ENCODE measurements at places on chromosomes 16 and 17.

DNA sequence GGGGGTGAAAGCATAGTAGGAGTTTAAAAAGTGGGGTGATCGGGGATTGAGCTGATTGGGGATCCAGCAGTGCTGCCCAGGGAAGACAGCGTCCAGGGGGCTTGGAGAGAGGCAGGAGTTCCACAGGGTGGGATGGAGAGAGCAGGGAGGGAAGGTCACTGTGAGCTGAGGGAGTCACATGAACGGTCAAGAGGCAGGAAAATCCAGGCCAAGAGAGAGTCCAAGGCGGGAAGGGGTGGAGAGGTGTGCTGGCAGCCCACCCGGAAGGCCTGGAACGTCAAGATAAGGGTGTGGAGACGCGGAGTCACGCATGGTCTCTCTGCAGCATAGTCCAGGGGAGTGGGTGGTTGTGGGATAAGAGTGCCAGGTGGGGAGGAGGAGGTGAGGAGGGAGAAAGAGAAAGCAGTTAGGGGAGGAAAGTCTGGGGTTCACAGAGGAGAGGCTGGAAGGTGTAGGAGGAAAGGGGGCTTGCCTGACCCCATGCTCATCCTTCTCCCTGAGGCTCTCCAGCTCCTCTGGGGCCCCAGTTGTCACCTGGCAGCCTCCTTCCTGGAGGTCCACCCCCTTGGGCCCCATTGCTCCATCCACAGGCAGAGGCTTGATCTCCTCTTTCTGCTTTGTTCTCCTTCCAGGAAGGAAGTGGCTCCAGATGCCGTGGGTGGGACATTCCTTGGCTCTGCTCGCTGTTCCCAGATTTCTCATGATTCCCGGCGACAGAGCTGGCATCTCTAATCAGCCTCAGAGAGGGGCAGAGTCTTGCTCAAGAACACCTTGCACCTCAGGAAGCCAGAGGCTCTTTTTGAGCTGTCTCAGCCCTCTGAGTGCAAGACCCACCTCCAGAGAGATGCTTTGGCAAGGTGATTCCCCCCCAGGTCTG is 28.7 kb downstream of the CCR7 start:
- H3K4me1 ChIP-seq = peaks cover 12% of the 10 kb centered on the region
- no peak overlapping the region for H3K27ac ChIP-seq
- DNase-seq = no peak
- H3K4me3 ChIP-seq = no peak overlapping the region
- H3K27me3 ChIP-seq = no peaks in the 10 kb centered on the region
- no peaks in the 10 kb centered on the region for H3K36me3 ChIP-seq

DNA sequence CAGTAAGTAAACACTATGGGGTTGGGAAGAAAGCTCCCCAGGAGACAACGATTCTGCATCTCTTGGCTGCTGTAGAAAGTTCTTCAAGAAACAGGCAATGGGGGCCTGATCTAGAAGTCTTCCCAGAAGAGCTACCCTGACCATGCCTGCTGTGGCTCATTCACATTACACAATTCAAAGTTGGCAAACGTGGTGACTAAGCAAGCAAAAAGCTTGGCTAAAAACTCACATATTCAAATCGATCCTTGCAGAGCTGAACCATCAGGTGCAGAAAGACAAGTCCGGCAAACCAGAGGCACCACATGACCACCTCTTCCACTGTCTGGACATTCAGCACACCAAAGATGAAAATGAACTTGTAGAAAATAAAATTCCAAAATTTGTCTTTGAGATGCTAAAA is 16.1 kb downstream of the AMFR start:
- no peak overlapping the region for H3K27ac ChIP-seq
- H3K36me3 ChIP-seq = peaks cover 3% of the 10 kb centered on the region
- H3K27me3 ChIP-seq = no peaks in the 10 kb centered on the region
- no peak for DNase-seq

- no peak overlapping the region for H3K4me3 ChIP-seq
- no peak for DNase-seq
- H3K36me3 ChIP-seq = peaks cover 33% of the 10 kb centered on the region
- H3K4me1 ChIP-seq = no peaks in the 10 kb centered on the region
- no peaks in the 10 kb centered on the region for H3K27me3 ChIP-seq
Measured at GRCh38 chr16:74627506-74628220, 20.7 kb upstream of the GLG1 start.

DNA sequence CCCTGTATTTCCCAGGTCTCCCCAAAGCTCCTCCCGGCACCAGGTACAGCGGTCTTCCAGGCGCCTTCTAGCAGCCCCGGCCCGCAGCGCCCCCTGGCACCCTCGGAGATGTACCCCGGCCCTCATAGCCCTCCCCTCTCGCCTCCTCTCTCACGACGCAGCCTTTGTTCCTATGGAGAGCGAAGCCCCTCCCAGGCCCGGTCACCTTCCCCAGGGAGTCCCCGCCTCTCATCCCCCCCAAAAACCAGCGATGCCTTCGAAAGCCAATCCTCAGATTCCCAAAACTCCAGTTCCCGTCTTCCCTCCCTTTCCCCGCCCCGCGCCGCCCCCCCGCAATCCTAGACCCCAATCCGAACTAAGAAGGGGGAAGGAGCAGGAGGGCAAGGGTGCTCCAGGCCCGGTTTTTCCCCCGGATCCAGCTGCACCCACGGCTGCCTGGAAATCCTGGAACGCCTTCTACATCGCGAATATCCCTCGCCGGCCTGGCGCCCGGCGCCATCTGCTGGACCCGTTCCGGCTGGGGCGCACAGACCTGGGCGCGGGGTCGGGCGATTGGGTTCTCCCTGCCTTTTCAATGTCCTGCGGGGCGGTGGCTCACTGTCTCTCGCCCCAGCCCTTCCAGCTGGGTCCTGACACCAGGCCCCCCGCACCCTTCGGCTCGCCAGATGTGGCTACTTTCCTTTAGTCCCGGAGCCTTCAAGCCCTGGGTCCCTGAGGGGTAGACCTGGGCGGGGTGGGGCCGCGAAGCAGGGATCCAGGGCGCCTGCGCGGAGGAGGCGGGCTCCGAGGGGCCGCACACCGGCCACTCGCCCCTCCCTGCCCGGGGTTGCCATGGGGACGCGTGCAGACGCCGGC is at the start of gene DNAH2:
Gene DNAH2 (plus strand): TSS at position 844 of the 855 bp plus-strand sequence. CDS start 1,991 bp downstream, outside the sequence.
- H3K27ac ChIP-seq = peak within 1 kb of the TSS; percentile 55
- H3K36me3 ChIP-seq = no peaks in the 10 kb centered on the region
- H3K27me3 ChIP-seq = no peaks in the 10 kb centered on the region

DNA sequence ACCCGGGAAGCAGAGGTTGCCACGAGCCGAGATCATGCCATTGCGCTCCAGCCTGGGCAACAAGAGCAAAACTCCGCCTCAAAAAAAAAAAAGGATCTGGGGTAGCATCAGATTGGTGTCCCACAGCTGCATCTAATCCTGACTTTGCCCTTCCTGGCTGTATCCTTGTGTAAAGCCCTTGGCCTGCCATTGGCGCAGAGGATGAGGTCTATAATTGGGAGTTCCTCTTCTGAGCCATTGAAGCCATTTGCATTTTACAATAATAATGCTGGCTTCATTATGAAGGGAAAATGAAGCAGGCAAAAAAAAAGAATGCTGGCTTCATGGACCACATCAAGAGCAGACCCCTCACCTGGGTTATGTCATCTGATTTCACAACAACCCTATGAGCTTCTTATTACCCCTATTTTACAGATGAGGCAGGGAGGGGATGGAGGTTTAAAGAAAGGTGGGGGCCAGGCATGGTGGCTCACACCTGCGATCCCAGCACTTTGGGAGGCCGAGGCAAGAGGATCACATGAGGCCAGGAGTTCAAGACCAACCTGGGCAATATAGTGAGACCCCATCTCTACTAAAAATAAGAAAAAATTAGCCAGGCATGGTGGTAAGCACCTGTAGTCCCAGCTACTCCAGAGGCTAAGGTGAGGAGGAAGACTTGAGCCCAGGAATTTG is 1.2 kb upstream of the LITAFD start:
- no peaks in the 10 kb centered on the region for H3K36me3 ChIP-seq
- no peaks in the 10 kb centered on the region for H3K27me3 ChIP-seq
- no peak overlapping the region for H3K27ac ChIP-seq
- no peaks in the 10 kb centered on the region for H3K4me1 ChIP-seq
- no peak for DNase-seq
- no peak overlapping the region for H3K4me3 ChIP-seq

Data from mesendoderm (in vitro differentiated cells).